ENCODE measurements at places on chromosomes 1 and 21.

GRCh38 chr21:34886240-34887104 lies 162.6 kb downstream of the RUNX1 start:
- DNase-seq, result peak; percentile 26

DNA sequence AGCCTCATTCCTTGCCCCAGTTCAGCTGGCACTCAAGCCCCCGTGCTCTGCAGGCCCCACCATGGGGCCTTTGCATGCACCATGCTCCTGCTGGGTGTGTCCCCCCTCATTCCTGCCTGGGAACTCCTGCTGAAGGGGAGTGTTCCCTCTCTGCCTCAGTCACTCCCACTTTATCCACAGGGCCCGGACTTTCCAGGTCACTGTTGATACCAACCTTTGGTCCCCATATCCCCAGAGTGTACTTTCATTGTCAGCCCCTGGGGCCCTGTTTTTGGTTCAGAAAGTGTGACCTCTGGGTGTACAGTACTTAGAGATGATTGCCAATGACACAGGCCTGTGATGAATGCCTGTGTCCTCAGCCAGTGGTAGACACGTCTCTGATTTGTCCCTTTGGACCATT lies 2.9 kb downstream of the TTC22 start:
- no peak for DNase-seq

DNA sequence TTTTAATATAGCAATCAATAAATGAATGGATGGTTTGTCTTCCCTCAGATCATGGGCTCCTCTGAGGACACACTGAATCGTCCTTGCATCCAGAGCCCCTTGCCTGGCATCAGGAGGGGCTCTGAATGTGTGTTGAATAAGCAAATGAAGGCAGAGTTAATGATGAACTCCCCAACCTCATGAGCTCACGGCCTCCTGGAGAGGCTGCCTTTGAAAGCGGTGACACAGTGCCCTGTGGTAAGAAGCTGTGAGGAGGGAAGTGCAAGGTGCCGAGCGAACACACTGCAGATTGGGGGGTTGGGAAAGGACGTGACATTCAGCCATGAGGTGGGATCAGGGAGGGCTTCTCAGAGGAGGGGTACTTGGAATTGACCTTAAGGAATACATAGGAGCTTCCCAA lies 3.2 kb upstream of the PARS2 start:
- DNase-seq, result no peak

- DNase-seq, result no peak
Observed at GRCh38 chr1:231279081-231279480, 38.1 kb downstream of the GNPAT start.

- DNase-seq, result no peak
Observed at GRCh38 chr1:94228640-94229375, 8.6 kb downstream of the ARHGAP29 start.

DNA sequence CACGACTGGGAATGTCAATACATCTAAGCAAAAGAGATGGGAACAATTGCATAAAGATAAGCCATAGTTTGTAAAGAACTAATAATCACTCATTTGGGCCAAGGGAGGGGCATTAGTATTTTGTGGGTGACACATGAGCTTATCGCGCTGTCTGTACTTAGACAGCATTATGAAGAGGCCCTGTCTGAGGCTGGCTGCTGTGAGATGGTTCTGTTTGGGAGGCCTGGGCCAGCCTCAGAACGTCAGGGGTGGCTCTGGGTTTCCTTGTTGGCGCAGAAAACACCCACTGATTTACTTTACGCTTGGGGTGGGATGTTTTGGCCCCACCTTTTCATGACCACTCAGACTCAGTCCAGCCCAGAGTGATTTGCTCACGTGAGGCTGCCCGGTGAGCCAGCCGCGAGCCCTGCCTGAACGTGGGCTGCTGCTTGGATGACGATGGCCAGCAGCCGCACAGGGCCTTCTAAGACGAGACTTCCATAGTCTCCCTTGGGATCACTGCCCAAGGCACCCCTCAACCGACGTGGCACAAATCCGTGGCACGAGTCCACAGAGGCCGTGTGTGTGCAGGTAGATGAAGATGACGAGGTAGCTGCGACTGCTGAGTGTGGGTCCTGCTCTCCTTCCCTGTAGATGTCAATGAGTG lies 18.7 kb downstream of the UMODL1 start:
- DNase-seq, result no peak

- DNase-seq, result no peak
Observed at GRCh38 chr1:244647819-244648218, 5.1 kb upstream of the DESI2 start.

- peak; percentile 71 for DNase-seq
Observed at GRCh38 chr1:46036894-46037839, 95.3 kb downstream of the PIK3R3 start.

- no peak for DNase-seq
Observed at GRCh38 chr1:218658899-218659298, 313.8 kb downstream of the TGFB2 start.

DNA sequence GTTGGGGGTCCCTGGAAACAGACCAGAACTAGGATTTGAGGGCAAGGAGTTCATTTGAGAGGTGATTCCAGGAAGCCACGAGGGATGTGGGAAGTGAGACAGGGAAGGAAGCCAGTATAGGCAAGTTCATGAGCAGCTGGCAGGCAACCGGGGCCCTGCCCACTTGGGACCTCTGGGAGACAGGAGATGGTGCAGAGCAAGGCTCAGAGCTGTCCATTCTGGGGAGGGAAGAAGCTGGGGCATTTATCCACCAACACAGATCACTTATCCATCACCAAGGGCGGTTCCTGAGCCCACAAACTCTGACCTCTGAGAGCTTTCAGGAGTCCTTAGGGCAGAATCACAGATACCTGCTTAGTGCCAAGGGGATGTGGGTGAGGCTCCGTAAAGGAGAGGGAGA lies 16.8 kb downstream of the EDN2 start:
- no peak for DNase-seq

DNA sequence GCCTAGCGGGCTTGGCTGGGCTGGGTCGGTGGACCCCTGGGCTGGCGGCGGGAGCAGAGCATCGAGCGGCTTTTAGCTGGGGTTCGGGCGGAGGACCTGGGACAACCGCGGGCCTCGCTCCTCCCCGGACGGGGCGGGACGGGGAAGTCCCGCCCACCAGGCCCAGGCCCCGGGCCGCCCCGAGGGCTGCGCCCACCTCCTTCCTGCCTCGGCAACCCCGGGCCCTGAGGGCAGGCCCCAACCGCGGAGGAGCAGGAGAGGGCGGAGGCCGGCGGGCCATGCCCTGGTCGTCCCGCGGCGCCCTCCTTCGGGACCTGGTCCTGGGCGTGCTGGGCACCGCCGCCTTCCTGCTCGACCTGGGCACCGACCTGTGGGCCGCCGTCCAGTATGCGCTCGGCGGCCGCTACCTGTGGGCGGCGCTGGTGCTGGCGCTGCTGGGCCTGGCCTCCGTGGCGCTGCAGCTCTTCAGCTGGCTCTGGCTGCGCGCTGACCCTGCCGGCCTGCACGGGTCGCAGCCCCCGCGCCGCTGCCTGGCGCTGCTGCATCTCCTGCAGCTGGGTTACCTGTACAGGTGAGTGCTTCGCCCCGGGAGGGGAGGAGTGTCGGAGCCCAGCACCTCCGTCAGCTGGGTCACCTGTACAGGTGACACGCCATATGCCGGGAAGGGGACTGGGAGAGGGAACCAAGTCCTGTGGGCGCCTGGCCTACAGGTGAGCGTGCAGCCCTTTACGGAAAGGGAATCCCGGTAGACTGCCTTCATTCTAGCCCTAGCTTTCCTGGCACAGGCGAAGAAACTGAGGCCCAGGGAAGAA lies at the start of gene XKR8:
Gene XKR8, plus strand, starts transcription at position 182 of the 812 bp plus-strand sequence. Its CDS starts 97 bp downstream, at position 279.
- peak; percentile 81 for DNase-seq

- DNase-seq, result no peak
Observed at GRCh38 chr1:204758601-204759000, 73.1 kb upstream of the LRRN2 start.

- no peak for DNase-seq
Observed at GRCh38 chr1:7379441-7379971, 391.6 kb upstream of the VAMP3 start.

GRCh38 chr1:101945884-101946283 lies 50.8 kb downstream of the OLFM3 start:
- DNase-seq, result no peak

DNA sequence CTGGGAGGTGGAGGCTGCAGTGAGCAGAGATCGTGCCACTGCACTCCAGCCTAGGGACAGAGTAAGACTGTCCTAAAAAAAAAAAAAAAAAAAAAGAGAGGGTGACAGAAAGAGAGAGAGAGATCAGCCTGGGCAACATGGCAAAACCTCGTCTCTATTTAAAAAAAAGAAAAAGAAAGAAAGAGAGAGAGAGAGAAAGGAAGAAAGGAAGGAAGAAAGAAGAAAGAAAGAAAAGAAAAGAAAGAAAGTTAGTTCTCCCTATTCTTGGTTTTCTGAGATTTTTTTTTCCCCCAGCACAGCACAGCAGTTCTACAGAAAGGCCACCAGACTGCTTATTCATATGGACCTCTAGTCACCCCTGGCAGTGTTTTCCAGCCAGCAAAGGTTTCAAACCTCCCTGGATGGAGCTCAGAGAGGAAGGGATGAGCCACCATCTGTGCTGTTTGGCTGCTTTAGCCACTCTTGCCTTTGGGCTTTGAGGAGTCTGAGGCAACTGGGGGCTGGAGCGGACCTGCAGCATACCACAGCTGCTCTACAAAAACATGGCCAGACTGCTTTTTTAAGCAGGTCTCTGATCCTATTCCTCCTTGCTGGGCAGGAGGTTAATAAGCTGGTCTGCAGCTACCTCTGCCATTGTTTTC lies 10.6 kb downstream of the S100A6 start:
- no peak for DNase-seq

DNA sequence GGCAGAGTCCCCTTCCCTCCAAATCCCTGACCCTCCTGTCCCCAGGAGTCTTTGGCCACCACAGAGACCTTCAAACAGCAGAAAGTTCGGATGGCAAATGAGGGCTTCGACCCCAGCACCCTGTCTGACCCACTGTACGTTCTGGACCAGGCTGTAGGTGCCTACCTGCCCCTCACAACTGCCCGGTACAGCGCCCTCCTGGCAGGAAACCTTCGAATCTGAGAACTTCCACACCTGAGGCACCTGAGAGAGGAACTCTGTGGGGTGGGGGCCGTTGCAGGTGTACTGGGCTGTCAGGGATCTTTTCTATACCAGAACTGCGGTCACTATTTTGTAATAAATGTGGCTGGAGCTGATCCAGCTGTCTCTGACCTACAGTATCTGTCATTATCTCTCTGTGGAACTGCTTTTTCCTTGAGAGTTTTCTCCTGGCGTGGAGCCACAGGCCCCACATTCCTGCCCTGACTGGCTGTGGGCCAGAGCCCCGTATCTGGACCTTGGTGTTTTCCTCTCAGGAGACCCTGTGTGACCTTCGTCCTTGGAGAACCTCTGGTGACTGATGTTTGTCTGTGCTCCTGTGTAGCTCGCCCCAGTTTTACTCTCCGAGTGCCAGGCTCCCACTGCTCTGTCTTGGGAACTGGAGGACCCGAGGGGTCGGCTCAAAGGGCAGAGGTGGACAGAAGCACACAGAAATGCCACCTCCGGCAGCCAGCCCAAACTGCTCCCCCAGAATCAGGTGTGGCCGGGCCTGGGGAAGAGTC lies 4.8 kb downstream of the SLC27A3 start:
- DNase-seq, result no peak

GRCh38 chr21:18253221-18253620 lies 8.6 kb downstream of the CHODL start:
- DNase-seq, result no peak

DNA sequence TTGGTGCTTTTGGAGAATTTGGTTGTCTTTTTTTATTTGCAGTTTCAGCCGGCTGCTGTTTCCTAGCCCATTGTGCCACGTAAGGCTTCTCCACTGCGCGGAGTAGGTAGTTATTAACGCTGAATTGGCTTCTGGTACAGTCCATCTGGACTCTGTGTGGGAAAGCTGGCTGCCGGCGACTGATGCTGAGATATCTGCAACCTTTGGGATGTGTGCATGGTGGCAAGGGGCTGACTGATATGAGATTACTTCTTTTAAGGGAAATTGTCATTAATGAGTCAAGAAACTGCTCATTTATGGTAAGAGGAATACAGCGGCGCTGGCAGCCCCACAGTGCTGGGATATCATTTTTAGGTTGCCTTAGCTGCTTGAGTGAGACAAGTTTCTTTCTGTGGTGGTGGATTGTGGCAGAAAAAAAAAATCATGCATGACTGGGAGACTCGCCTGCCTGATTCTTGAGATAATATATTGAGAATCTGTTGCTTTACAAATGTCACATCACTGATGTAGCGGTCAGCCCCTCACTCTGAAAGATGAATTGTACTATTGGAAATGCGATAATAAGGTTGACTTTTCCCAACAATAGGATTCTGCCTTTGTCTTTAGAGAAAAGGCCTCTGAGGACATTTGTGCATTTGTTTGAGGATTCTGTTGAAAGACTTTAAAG lies 2.5 kb upstream of the ELAVL4 start:
- no peak for DNase-seq

- no peak for DNase-seq
Observed at GRCh38 chr1:81708250-81708649, 92.5 kb upstream of the ADGRL2 start.

GRCh38 chr1:183806125-183806524 lies 1.2 kb downstream of the RGL1 start:
- DNase-seq, result no peak

GRCh38 chr1:214331827-214332423 lies 51.0 kb downstream of the SMYD2 start:
- DNase-seq, result peak; percentile 22

- peak; percentile 51 for DNase-seq
Observed at GRCh38 chr21:38219049-38219628, 37.7 kb upstream of the KCNJ15 start.

GRCh38 chr1:234504969-234505768 lies 26.2 kb upstream of the TARBP1 start:
- DNase-seq, result no peak

GRCh38 chr1:238186887-238187574 lies 296.3 kb upstream of the ZP4 start:
- DNase-seq, result no peak

- DNase-seq, result no peak
Observed at GRCh38 chr1:17828991-17829390, 73.9 kb downstream of the ACTL8 start.

DNA sequence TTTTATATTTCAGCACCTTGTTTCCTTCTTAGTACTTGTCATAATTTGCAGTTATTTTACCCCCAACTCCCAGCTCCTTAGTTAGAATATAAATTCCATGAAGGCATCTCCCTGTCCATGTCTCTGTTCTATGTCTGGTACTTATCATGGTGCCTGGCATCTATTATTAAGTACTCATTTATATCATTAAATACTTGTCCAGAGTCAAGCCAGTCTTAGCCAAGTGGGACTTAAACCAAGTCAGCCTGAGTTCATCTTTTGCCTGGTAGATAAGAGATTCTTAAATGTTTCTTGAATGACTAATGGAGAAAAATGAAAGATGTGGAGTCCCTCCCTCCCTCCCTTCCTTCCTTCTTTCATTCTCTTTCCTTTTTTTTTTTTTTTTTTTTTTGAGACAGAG lies 9.4 kb downstream of the SLC25A44 start:
- DNase-seq, result no peak
